Stimulated activated CD4-positive, alpha-beta T cell treated with anti-CD3 and anti-CD28 coated beads, Interleukin-15, amount 100 ng/mL, for 1 hour (primary cell): ENCODE measurements at places on chromosomes 3 and 15.

DNA sequence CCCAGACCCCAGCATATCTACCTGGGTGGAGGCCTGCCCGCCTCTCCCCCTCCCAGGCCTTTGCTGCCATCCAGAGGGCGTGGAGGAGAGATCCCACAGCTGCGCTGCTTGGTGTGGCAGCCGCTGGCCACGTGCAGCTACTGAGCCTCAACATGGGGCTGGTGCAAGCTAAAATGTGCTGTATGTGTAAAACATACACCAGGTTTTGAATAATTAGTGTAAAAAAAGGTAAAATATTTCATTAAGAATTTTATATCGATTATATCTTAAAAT is 95.8 kb downstream of the SEC22A start:
- DNase-seq: no peak

GRCh38 chr3:168123201-168124176 is 27.8 kb upstream of the GOLIM4 start:
- no peak for DNase-seq

DNA sequence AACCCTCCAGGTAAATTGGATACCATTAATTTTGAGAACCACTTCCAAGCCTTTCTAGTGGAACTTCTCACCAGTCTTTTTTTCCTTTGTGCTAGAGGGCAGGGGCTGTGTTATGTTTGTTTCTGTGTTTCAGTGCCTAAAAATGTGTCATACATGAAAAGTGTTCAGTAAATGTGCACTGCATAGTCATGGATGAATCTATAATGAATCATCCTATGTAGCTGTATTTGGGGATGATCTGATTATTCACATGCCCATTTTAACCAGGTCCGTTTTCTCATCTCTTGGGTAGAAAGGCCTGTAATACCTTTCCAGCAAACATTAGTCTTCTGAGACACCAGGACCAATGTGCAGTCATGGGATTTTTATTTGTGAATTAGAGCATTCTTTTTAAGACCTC is 583.0 kb upstream of the GOLIM4 start:
- no peak for DNase-seq

DNA sequence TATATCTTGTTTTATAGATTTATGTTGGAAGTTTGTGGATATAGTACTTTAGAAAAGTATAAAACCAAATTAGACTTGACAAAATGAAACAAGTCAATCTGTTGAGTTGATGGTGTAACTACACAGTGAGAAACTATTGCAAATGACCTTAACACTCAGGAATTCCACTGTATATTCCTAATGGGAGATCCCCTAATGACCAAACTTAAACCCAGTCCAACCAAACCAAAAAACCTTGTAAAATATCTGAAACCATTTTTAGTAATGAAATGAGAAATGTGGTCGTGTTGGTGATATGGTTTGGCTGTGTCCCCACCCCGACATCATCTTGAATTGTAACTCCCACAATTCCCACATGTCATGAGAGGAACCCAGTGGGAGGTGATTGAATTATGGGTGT is 31.9 kb upstream of the ATP13A3 start:
- DNase-seq: no peak

- DNase-seq: no peak
Observed at GRCh38 chr3:18049096-18049495, 306.7 kb upstream of the TBC1D5 start.

- no peak for DNase-seq
Observed at GRCh38 chr15:85870216-85871014, 75.7 kb upstream of the KLHL25 start.

- DNase-seq: no peak
Observed at GRCh38 chr15:68417897-68418296, 14.1 kb downstream of the ITGA11 start.

DNA sequence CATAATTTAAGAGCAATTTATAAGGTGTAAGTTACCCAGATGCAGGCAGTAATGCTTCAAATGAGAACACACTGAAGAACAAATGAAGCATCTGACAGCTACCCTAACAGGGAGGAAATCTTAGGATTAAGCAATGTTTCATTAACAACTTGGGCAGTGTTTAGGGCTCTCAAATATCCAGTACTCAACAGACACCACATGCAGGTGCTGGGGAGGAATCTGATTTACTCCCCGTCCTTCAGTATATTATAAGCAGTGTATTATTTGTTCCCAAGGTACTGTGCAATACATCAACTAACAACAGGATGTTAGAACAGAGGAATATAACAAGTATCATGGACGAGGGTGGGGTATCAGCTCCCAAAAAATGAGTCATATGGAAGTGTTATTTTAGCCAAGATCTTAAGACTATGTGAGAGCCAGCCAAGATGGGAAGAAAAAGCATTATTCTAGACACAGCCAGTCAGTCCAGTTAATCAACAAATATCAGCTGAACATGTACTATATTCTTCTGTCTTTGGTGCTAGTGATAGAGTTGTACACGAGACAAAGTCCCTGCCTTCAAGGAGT is 20.4 kb downstream of the BTBD1 start:
- no peak for DNase-seq

DNA sequence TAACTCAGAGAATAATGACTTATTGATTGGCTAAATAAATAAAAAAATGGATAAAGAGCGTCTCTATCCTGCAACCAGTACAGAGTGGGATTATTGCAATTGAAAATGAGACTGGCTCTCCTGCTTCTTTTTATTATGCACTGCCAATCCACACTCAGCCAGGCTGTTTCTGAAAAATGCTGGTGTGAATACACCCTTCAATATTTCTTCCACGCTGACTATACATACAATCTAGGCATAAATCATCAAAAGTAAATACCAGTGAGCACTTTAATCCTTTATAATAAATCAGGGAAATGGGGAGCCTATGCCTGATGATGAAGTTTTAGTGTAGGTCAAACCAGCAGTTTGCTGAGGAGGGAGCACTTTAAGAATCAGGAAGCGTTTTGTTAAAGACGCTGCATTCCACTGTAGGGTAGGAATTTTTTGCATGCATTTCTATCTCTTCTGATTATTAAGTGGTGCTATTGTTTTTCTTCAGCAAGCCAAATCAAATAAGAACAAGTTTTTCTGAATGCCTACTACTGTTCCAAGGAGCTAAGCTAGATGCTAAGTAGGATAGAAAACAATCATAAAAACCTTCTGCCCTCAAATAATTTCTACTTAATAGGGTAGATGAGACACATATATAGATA is 781.5 kb downstream of the TBL1XR1 start:
- no peak for DNase-seq

GRCh38 chr3:77081240-77081661 is 41.4 kb downstream of the ROBO2 start:
- DNase-seq: no peak

GRCh38 chr3:182078316-182078715 is 366.6 kb downstream of the SOX2 start:
- no peak for DNase-seq

DNA sequence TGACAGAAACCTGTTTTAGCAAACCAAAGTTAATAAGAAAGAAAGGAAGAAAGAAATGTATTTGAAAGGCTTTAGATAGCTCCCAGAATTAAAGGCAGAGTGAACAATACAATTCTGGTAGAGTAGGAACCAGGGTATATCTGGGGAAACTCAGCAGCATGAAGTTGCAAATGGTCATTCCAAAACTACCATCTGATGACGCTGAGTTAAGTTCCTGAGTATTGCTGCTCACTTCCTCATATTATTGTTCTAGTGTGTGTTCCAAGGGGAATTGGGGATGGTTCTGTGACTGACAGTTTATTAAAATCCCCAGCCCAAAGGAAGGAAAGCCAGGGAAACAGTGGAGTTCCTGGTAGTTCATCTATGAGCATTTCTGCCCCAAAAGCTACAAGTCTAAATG is 88.3 kb upstream of the FRMD4B start:
- DNase-seq: no peak

DNA sequence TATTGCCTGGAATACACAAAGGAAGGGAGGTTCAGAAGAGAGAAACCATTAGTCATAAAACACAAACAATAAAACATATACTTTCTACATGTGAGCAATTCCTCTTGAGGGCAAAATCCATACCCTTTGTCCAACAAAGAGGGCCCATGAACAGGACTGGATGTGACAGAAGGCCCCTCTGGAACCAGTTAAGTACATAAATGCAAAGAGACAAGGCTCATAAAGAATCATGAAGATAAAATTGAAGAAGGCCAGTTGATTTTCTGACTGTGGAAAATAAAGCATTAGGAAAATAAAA is 58.3 kb upstream of the CPOX start:
- no peak for DNase-seq

DNA sequence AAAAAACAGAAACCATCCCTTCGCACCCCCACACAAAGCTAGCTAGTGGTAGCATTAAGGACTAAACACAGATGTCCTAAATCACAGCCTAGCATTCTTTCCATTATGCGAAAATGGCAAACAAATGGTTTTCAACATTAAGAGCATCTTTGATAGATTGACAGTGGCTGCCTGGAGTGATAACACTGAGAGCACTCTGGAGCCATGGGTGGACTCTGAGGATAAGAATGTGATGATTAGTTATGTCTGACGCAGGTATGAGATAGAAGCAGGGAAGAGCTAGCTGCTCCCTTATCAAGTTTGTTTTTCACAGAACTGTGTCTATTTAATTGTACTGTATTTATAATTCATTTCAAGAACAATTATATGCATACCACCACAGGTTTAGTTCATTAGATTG is 142.9 kb downstream of the PDZRN3 start:
- DNase-seq: no peak

- no peak for DNase-seq
Observed at GRCh38 chr3:94787734-94788270, 724.9 kb downstream of the NSUN3 start.

GRCh38 chr3:354432-354831 is 157.9 kb downstream of the CHL1 start:
- no peak for DNase-seq

DNA sequence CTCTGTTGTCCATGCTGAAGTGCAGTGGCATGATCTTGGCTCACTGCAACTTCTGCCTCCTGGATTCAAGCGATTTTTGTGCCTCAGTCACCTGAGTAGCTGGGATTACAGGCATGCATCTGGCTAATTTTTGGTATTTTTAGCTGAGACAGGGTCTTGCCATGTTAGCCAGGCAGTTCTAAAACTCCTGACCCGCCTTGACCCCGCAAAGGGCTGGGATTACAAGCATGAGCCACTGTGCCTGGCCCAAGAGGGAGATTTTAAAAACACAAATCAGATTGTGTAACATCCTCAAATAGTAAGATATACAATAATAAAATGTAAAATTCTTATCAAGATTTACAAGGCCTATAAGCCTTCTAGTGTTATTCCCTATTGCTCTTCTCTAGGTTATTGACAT is 62.5 kb upstream of the PHLDB2 start:
- no peak for DNase-seq
